Endodermal cell (in vitro differentiated cells): ENCODE measurements at places on chromosomes 3 and 15.

GRCh38 chr15:100759106-100759505 lies 120.5 kb upstream of the ALDH1A3 start:
- no peak for DNase-seq

- no peak for DNase-seq
These were observed 48.7 kb downstream of the SETMAR start for GRCh38 chr3:4351872-4352271.

DNA sequence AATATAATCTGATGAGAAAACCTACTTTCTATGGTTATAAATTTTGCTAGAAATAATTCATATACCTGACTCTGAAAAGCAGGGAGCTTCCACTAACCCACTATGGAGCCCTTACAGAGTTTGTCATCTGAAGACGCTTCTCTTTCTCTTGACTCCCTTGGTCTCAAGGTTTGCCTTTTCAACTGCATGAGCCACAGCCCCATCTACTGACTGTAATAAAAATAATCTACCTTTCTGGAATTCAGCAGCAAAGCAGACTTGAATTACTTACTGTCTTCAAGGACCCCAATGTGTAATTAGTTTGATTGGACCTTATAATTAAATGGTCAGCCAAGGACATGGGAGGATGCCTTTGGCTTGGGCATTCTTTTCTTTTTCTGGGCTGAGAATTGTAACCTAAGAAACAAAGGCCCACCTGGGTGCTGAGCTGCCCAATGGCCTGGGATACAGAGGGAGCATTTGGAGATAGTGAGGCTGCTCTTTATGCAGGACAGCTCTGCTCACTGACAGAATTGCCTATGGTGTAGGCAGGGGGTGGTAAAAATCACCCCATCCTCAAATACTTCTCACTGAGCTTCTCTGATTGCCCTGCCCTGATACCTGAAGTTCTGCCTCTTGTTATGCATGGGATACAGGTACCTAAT lies 178.6 kb upstream of the TRIM42 start:
- DNase-seq = no peak

- DNase-seq = peak; percentile 55
These were observed 75.4 kb downstream of the ADCY5 start for GRCh38 chr3:123373474-123373987.

GRCh38 chr3:16824081-16824696 lies 60.6 kb upstream of the PLCL2 start:
- DNase-seq = no peak

GRCh38 chr3:172133838-172134237 lies 94.5 kb downstream of the FNDC3B start:
- no peak for DNase-seq

DNA sequence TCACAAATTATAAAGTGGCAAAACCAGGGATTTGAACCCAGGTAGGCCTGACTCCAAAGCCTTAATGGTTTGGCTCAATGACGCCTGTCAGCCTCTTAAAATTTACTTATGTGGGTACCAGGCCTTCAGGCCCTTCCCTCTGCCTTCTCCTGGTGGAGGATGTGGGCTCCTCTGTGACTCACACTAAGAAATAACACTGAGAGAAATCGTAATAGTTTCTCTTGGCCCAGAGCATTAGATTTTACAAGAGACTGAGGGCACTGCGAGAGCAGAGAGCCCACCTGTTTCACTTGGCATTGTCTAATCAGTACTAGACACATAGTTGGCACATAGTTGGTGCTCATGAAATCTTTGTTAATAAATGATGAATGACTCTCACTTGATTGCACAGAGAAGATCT lies 505.2 kb downstream of the SHQ1 start:
- DNase-seq = peak; percentile 11

GRCh38 chr3:81439108-81439507 lies 322.3 kb downstream of the GBE1 start:
- DNase-seq = no peak

DNA sequence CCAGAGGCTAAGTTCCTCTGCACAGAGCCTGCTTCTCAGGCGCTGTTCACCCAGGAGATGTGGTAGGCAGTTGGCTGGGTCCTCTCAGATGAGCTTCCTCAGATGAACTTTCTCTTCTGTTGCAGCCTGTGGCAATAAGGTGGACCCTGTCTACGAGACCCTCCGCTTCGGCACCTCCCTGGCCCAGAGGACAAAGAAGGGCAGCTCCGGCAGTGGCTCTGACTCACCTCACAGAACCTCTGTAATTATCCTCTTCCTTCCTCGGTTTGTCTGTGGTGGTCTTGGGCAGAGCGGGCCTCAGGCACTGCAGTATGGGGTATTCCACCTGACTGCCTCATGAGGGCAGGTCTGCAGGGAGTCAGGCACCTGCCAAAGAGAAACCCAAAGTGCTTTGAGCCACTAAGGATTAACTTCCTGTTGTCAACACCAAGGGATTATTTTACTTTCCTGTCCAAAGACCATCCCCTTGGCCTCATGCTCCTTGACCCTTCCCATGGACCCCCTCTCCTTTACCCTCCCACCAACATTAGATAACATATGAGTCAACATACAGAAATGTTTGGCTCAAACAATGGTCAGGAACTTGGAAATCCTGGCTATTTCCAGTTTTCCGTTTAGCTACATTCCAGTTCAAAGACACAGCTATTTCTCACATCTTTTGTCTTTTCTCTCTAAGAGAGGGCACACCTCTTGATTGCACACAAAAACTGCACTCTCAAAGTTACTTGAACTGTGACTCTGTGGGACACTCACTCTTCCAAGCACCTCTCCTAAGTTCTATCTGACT lies 105.9 kb downstream of the STAC start:
- no peak for DNase-seq

DNA sequence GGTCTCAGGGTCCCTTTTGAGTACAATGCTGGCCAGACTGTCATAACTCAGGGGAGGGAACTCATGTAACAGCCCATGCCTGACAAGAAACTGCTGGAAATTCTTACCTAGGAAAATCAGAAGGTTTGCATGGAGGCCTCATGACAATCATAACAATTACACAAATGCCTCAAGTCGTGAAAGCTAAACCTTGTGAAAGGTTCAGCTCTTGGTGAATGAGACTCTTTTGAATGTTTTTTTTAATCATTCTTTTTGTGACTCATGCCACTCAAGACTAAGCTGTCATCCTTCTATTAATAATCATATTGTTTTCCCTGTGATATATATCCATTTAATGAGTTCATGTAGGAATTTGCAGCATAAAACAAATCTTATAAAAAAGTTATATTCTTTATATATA lies 61.4 kb upstream of the LEKR1 start:
- no peak for DNase-seq

GRCh38 chr3:158846803-158847451 lies 45.1 kb downstream of the MFSD1 start:
- no peak for DNase-seq

- no peak for DNase-seq
These were observed 157.6 kb downstream of the SHQ1 start for GRCh38 chr3:72690629-72691028.
